ENCODE measurements at places on chromosomes 3 and 15.

GRCh38 chr3:26655231-26655630 is 32.7 kb downstream of the LRRC3B start:
- DNase-seq = no peak

DNA sequence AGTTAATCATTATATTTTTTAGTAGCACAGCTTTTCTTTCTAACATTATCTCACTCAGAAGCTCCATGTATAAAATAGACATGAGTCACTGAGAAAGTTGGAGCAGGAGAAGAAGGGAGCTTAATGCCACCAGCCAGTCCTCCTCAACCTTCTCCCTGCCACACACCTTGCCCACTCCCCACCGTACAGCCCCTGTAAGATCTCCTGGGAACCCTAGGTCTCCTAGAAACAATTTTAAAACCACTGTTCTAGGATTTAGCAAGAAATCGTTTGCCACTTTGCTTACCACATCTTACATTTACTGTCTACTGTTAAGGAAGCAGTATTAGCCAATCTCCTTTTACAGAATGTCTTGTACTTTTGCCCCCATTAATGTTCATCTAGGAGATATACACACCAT is 170.1 kb upstream of the SNTN start:
- no peak for DNase-seq

DNA sequence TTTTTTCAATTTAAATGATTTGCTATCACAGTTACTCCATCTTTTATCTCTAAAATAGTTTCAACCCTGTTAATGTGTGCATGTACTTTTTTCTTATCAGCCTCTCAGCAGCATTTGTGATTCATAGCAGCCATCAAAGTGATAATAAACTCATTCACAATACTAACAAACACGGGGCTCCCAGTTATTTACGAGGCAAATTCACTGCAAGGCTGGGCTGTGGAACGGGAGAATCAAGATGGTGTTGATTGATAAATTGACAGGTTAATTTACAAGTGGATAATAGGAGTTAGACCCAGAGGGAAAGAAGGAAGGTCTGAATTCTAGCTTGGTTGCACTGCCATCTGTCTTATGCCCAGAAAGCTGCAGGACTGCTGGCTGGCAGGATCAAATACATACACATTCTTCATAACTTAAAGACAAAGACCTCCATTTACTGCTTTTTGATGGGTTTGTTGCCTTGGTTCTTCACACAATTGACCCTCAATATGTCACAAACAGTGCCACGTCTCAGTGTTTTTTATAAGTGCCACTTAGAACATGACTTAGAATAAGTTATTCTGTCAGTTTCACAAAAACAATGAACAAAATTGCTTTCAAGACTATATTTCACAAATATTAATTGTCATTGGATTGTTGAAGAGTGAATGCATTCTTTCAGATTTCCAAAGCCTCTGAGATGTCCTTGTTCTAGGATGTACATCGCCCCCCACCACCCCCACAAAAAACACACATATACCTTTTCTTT is 562.8 kb downstream of the NR2F2 start:
- DNase-seq = no peak

GRCh38 chr15:93478947-93479346 is 389.9 kb upstream of the RGMA start:
- no peak for DNase-seq

- DNase-seq = no peak
These were observed 6.1 kb downstream of the VIPR1 start for GRCh38 chr3:42508562-42508961.

- DNase-seq = no peak
These were observed 352.6 kb downstream of the OCA2 start for GRCh38 chr15:27746401-27746955.

- DNase-seq = no peak
These were observed 922 bp upstream of the TAMM41 start for GRCh38 chr3:11847607-11848006.

- no peak for DNase-seq
These were observed 349.4 kb upstream of the DCBLD2 start for GRCh38 chr3:99250821-99251355.

- DNase-seq = no peak
These were observed 596.6 kb upstream of the NR2F2 start for GRCh38 chr15:95733931-95734330.

- no peak for DNase-seq
These were observed 3.8 kb upstream of the GABRR3 start for GRCh38 chr3:98038876-98039275.

- no peak for DNase-seq
These were observed 288.0 kb downstream of the UACA start for GRCh38 chr15:70475407-70475781.

DNA sequence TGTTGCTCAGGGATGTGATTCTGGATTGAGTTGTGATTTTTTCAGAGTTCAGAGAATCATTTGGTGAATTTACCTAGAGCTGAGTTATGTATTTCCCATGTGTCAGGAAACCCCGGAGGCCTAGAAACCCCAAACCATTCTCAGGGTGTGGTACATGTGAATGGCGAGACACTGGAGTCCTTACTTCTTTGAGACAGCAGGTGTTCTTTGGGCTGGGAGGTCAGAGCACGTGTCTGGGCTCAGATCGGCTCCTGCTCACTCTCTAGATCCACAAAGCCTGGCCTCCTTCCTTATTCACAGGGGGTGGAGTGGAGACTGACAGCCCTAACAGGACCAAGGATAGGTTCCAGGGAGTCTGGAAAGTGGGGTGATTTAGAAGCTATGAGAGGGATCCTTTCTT is 145.8 kb downstream of the CHDH start:
- DNase-seq = no peak

- no peak for DNase-seq
These were observed 76.3 kb downstream of the CACNA1D start for GRCh38 chr3:53570709-53571108.

- DNase-seq = no peak
These were observed 16.2 kb downstream of the CEP152 start for GRCh38 chr15:48794697-48795134.

DNA sequence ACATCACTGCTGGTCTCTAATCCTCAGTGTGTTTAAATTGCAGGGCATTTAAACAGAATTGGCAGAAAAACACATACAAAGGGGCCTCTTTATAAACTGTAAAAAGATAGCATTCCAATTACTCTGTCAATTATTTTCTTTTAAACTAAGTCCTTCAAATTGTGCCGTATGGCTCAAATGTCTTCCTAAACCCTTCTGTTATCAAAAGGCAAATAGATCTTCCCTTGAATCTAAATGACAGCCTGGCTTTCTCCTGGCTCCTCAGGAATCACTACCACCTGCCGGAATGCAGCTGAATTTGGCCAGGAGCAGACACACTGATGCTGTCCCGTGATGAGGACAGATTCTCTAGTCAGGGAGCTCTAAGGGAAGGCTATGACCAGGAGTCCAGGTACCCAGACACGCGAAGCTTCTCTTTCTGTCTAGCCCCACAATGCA is 85.6 kb downstream of the IGF2BP2 start:
- DNase-seq = no peak

Measured in AG04449 (cell line).